ENCODE measurements at places on chromosomes 2 and 18.

DNA sequence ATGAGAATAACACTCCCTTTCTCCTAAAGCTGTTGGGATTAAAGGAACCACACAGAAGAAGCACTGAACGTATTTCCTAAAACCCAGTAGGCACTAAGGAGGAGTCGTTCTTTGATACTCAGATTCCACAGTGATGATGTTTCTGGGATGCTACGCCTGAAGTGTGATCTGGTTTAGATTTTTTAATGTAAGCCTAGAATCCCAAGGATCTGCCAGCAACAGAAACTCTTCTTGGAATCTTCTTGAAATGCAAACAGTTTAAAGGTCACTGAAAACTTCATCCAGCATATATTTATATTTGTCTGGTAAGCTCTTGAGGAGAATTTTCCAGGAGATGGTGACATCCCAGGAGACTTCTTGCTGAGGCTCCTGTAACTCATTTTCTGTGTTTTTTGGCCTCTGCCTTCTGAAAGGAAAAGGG lies 247.6 kb upstream of the TRIB2 start:
- no peak for DNase-seq

- DNase-seq: no peak
These were observed 10.6 kb downstream of the RRM2 start for GRCh38 chr2:10132996-10133647.

- no peak for DNase-seq
These were observed 136.7 kb upstream of the NCK2 start for GRCh38 chr2:105607920-105608504.

DNA sequence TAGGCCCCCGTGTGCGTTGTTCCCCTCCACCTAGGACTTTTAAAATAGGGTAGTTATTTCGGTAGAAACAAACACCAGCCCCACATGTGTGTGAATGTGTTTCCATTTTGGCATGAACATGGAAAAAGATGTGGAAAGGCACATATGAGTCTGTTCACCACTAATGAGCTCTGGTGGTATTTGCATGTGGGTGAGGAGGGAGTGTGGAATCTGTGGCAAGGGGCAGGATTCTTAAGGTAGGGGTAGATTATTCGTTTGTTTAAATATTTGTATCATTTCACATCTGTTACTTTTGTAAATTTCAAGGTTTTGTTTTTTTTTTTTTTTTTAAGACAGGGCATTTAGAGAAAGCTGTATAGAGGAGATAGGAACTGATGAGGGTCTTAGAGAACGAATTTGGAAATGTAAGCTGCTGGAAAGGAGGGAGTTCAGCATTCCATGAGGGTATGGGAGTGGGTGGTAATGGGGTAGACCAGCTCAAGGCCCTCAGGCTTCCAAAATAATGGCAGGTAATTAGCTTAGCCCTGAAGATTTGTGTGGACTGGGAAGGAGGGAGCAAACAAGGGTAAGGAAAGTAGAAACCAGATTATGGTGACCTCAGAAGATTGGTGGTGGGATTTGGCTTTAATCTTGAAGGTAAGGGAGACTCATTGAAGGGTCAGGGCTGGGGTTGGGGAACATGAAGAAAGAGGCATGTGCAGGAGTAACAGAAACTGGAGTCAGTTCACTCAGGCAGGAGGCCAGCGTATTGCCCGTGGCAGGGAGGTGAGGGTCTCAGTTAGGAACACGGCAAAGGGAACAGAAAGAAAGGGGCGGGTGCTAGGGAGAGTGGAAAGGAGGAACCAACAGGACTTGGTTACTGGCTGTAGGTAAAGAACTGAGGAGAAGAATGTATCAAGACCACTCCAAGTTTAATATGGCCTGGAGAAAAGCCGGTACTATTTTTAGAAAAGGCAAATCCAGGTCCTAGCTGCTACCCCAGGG lies 123.6 kb downstream of the PLB1 start:
- no peak for DNase-seq

- no peak for DNase-seq
These were observed 267.6 kb downstream of the SRBD1 start for GRCh38 chr2:45343251-45344017.

DNA sequence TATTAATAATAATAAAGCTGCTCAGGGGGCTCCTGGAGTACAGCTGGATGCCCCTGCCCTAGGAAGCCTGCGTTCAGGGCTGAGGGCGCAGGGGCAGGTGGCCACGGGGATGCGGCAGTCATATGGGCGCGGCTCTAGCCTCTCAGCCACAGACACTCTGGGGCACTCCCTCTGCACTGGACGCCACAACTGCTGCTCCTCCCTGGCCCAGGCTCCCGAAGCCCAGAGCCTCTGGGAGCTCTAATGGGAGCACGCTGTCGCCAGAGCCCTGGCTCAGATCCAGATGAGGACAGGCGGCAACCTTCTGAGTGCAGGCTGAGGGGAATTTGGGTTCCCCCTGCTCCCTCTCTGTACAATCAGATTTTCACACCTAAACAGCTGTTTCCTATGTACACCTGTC lies 93.6 kb downstream of the MTCL1 start:
- no peak for DNase-seq

- no peak for DNase-seq
These were observed 273.2 kb upstream of the PARD3B start for GRCh38 chr2:204272089-204272488.

DNA sequence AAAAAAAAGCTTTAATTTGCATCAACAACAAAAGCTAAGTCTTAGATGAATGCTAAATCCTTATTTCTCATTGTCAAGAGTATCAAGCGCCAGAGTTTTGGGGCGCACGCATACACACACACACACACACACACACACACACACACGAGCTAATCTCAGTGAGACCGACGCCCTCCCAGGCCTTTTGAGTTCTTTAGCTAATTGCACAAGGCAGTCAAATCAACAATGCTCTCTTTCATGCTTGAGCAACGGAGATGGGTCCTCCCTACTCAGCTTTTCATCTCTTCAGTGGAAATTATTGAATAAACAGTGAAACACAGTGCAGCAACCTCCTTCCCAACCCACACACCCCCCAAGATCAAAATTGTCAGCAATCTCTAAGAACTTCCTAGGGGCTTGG lies 19.2 kb downstream of the GKN1 start:
- no peak for DNase-seq

DNA sequence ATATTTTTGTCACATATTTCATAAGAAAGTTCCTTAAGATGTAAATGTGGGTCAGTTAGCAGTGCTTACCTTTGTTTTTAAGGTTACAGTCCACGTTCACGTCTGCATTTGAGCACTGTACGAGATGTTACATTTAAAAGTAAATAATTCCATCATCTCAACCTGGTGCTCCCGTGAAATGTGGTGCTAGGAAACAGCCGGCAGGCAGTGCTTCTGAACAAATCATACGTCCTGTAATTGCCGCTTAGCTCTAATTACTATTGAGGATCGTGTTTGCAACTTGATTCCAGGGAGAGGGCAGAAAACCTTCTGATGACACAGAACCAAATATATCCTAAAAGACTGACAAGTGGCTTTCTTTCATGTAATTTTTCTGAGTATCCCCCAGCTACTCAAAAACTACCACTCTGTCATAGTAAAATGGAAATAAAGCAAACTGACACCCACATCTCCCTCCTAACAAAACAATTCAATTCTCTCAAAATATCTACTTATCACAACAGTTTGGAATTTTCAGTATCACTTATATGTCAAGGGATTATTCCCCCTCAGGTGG lies 297.8 kb upstream of the SESTD1 start:
- DNase-seq: no peak

- DNase-seq: no peak
These were observed 106.2 kb downstream of the LPIN1 start for GRCh38 chr2:11852526-11853196.

DNA sequence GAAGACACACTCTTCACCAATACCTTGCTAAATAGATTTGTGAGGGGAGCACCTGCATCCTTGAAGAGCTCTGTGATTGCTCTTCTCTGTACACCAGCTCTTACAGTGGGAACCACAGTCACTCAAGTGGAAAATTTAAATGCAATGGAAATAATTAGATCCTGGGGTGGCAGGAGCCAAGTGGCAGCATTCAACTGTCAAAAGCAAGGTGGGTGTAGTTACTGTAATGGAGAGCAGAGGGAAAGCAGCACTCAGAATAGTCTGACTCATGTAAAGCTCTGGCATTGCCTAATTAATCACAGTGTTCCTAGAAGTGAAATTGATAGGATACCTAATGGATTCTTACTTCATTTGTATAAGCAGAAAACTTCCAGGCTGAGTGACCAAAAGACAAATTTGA lies 245.8 kb downstream of the KCNE4 start:
- DNase-seq: no peak

DNA sequence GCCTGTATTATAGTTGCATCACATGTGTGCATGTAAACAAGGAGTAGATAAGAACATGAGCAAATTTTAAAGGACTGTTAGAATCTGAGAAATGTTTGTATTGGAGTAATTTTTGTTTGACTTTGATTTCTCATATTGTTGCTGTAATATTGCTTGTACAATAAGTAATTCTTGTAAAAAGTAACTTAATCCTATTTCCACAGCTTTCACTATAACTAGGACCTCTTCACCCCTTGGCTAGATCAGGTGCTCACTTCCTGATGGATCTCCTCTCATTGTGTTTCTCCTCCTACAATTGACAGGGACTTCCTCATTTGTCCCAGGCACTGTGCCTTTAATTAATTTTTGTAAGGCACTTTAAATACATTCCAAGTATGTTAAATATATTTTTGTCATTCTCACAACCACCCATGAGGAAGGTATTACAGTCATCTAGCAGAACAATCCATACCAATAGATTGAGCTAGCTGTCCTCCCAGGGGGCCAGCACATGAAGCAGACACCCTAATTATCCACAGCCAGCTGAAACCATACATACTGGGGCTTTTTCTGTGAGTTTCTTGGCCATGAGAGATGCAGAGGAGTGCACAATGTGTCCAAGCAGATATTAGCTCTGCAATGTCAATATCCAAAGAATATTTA lies 359.5 kb upstream of the ACVR2A start:
- DNase-seq: no peak

DNA sequence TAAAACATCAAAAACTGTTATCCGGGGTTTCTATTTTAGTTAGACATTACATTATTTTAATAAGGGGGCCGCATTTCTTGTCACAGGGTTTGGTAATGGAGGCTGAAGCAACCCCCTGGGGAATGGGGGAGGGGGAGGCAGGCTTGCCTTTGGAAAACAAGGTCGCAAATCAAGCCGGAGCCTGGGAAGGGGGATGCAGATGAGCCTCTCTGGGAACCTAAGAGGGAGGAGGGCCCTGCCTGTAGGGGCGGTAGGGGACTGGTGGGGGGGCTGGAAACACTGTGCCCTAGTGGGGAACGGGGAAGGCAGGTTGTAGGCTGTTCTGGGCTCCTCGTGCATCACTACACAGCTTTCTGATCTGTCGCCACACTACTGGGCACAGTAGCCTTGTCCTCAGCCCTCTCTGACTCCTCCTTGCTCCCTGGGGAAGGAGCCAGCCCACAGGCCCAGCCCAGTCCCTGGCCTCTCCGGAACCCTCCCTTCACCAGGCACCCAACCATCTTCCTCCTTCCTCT lies 170.2 kb upstream of the SMAD2 start:
- DNase-seq: no peak

GRCh38 chr18:10440884-10441283 lies 13.6 kb upstream of the APCDD1 start:
- no peak for DNase-seq

- DNase-seq: no peak
These were observed 96.4 kb downstream of the CERS6 start for GRCh38 chr2:168552450-168552856.
